ENCODE measurements at places on chromosomes 2 and 18. TPM values are rescaled to one million over a fixed set of nuclear protein-coding genes. Genes with fewer than 3 reads are reported as not detected.

The PASK gene
- 50.9 TPM for total RNA-seq

The PCARE gene
- total RNA-seq, result not detected

The OBSL1 gene
- 197 TPM for total RNA-seq

- H3K27ac ChIP-seq, result no peak overlapping the region
- peaks cover 4% of the 10 kb centered on the region for H3K27me3 ChIP-seq
- peaks cover 20% of the 10 kb centered on the region for H3K4me1 ChIP-seq
- no peak overlapping the region for H3K4me3 ChIP-seq
- no peaks in the 10 kb centered on the region for H3K36me3 ChIP-seq
- no peak for DNase-seq
Observed at GRCh38 chr2:67625690-67626475, 228.8 kb downstream of the ETAA1 start.

- H3K4me1 ChIP-seq, result peaks cover 58% of the 10 kb centered on the region
- H3K4me3 ChIP-seq, result no peak overlapping the region
- H3K36me3 ChIP-seq, result peaks cover 19% of the 10 kb centered on the region
Observed at GRCh38 chr2:73995810-73996209, 11.1 kb downstream of the TET3 start.

DNA sequence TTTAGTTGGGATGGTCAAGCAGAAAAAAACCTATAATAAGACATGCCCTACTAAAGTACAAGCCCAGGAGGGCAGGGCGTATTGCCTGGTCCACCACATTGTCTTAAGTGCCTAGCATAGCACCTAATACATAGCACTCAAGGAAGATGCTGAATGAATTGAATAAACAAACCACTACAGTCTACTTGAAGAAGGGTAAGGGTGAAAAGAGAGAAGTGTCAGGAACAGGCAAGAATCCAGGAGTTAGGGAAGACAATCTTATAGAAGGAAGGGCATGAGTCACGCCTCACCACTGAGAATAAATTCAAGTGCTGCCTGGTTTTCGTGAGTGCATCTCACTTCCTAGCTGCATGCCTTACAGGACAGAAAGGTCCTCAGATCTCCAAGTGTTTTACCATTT is 13.9 kb downstream of the SLC19A3 start:
- DNase-seq, result no peak
- peaks cover 5% of the 10 kb centered on the region for H3K36me3 ChIP-seq
- peaks cover 3% of the 10 kb centered on the region for H3K4me1 ChIP-seq
- peak overlapping the region; percentile 97 for H3K27ac ChIP-seq

- no peak for DNase-seq
- no peak overlapping the region for H3K27ac ChIP-seq
- peaks cover 1% of the 10 kb centered on the region for H3K4me1 ChIP-seq
- H3K36me3 ChIP-seq, result no peaks in the 10 kb centered on the region
Observed at GRCh38 chr2:37370666-37371065, 26.2 kb downstream of the QPCT start.

DNA sequence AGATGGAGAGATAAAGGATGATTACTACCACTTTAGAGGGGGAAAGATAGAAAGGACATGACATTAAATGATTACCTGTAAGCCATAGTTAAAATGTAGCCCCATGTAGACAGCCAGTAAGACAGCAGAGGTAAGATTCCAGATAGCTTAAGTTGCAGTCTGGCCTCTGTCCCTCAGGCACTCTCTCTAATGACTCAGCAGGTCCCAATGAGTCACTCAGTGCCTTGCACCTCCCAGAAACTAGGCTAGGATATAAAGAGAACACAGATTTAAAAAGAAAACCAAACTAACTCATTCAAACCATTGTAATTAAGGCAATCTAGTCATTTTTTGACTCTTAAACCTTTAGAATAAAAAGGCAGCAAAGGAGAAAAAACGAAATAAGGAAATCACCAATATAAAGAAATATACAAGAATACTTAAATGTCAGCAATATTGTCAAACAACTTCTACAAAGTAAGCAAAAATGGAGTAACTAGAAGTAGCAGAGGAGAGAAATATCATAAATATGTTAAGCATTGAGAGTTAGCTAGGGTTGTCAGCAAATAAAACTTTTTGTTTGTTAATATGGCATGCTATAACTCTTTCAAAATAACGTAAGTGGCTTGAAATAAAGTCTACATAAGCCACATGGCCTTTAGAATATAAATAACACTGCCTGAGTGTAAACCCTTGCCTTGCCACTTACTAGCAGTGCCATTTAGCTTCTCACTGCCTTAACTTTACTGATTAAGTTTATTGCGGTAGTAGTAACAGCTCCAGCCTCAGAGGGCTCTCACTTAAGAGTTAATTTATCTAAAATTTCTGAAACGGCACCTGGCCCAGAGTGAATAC is 48.5 kb downstream of the SOCS6 start:
- peak overlapping the region; percentile 96 for H3K27ac ChIP-seq
- H3K36me3 ChIP-seq, result peaks cover 42% of the 10 kb centered on the region
- no peaks in the 10 kb centered on the region for H3K27me3 ChIP-seq
- H3K4me3 ChIP-seq, result peak overlapping the region; percentile 59

GRCh38 chr2:190912726-190913125 is 32.1 kb downstream of the GLS start:
- H3K36me3 ChIP-seq, result peaks cover 24% of the 10 kb centered on the region
- no peak for DNase-seq
- H3K27me3 ChIP-seq, result no peaks in the 10 kb centered on the region
- H3K4me3 ChIP-seq, result no peak overlapping the region
- H3K27ac ChIP-seq, result no peak overlapping the region
